Activated effector memory CD4-positive, alpha-beta T cell treated with Interleukin-2 at 50 U/mL for 16 hours (primary cell): ENCODE measurements at places on chromosomes 6 and 20.

GRCh38 chr6:69416776-69417175 is 380.0 kb downstream of the LMBRD1 start:
- no peak for DNase-seq

- DNase-seq: no peak
Measured at GRCh38 chr6:112173221-112173804, 81.1 kb downstream of the LAMA4 start.

- no peak for DNase-seq
Measured at GRCh38 chr20:53922901-53923314, 147.5 kb downstream of the BCAS1 start.

DNA sequence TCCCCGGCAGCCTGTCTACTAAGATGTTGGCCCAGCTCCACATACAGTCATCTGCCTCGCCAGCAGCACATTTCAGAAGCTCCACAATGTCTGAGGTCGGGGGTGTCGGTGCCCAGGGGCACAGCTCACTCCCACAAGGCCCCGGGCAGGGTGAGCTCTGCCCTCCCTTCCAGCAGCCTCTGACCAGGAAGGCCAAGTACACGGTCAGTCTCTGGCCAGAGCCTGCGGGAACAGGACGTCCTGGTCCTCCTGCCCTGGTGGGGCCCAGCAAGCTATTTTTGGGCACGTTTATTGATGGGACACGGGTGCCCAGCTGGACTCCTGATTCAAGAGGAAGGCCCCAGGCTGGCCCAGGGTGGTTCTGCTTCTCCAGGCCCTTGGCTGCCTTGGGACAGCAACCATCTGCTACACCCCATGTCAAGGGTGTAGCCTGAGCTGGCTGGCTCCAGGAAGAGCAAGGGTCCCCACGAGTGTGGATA is 114.9 kb upstream of the PTPN1 start:
- no peak for DNase-seq

GRCh38 chr6:46849361-46849690 is 56.1 kb downstream of the MEP1A start:
- no peak for DNase-seq

DNA sequence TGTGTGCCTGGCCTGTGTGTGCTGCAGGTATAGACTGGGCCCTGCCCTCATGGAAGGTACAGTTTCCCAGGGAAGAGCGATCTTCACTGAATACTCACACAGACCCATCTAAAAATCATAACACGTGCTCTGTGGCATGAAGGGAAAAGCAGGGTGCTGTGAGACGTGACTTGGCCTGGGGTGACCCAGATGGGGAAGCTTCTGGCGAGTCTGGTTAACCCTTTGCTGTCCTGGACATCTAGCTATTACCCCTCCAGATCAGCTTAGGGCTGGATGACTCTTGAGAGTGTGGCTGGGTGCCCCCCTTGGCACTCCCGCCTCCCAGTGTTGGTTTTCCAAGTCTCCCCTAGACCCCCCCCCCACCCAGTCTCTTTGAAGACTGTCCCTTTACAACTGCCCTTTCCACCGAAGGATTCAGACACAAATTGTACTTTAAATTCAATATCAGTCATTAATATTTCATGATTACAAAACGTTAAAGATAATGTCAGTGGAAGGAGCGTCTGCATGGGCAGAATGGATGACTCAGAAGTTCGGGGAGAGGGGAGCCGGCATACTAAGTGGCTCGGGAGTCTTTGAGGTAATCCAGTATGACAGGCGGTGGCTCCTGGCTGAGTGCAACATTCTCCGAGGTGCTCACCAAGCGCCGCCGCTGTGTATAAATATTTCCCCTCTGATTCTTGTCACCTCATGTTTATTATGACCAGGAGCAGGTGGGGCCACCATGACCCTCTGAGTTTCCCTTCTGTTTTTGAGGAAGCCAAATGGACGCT is 77.3 kb downstream of the CD40 start:
- no peak for DNase-seq
